Suprapubic skin (tissue), 4 donors: ENCODE measurements at places on chromosomes 6 and 20. TPM values are rescaled to one million over a fixed set of nuclear protein-coding genes. Genes with fewer than 3 reads are reported as not detected.
A peak's percentile ranks its signal among the peaks of the same experiment; 100 is the strongest.

DNA sequence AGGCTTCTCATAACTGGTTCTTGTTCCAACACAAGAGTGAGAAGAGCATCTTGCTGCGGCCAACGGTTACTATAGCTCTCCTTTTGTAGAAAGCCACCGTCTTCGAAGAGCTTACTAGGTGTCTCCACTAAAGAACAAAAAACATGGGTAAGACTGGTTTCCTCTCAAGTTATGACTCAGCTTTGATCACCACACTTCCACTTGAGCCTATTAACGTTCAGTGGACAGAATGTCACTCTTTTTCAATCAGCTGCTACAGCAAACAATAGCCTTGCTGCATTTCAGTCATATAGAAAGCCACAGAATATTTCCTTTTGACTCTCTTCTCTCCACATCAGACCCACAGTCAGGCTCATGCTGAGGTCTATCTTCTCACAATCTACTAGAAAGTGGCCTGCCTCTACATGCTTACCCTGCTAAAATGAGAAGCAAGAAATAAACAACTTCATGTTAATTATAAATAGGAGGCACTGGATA lies 243.5 kb upstream of the PREP start:
- DNase-seq, result no peak
- H3K27ac ChIP-seq, result no peak overlapping the region

DNA sequence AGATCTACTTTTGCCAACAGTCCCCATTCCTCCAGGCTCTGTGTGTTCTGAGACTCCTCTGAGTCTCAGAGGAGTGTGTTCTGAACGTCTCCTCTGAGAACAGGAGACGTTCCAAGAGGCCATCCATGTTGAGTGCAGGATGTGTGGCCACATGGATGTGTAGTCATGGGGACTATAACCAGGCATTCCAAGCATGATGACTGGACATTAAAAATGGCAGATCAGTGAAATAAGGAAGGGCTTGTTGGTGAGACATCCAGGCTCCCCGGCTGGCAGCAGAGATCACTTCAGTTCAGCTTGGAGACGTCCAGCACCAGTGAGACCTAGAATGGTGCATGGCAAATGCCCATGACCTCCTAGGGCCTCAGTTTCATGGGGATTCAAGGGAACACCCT lies 34.3 kb upstream of the POU5F1 start:
- no peaks in the 10 kb centered on the region for H3K27me3 ChIP-seq
- no peaks in the 10 kb centered on the region for H3K36me3 ChIP-seq
- H3K27ac ChIP-seq, result no peak overlapping the region
- H3K4me3 ChIP-seq, result peak overlapping the region; percentile 53

DNA sequence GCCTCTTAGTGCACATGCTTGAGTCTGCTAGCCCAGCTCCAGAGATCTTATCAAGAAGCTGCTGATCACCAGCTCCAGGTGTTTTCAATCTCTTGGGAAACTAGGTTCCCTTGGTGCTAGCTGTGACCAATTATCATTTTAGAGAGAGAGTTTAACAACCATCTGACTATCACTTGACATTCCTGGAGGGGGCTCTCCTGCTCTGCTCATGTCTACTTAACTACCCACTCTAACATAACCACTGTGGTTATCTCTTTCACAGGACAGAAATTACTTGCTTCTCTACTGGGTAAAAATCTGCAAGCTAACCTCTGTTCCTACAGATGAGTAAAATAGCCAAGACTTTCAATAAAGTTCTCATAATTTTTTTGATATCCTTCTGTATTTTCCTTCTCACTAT lies 823.4 kb upstream of the GJE1 start:
- no peaks in the 10 kb centered on the region for H3K27me3 ChIP-seq
- H3K4me3 ChIP-seq, result no peak overlapping the region
- DNase-seq, result no peak

DNA sequence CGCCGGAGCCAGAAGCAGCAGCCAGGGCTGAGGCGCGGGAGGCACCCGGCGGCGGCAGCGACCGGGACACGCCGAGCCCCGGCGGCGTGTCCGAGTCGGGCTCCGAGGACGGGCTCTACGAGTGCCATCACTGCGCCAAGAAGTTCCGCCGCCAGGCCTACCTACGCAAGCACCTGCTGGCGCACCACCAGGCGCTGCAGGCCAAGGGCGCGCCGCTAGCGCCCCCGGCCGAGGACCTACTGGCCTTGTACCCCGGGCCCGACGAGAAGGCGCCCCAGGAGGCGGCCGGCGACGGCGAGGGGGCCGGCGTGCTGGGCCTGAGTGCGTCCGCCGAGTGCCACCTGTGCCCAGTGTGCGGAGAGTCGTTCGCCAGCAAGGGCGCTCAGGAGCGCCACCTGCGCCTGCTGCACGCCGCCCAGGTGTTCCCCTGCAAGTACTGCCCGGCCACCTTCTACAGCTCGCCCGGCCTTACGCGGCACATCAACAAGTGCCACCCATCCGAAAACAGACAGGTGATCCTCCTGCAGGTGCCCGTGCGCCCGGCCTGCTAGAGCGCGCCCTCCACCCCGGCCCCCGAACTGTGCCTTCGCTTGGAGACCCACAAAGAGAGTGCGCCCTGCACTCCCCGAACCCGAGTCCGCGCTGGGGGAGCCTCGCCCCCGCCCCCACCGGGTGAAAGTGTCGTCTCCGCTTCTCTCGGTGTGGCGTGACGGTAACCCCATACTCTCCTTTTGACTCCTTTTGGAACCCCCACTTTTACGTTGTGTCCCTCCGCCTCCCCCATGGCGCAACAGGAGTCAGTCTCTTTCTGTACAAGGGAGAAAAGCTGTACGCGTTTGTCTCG lies 1.6 kb downstream of the INSM1 start:
- peaks cover 49% of the 10 kb centered on the region for H3K4me1 ChIP-seq
- DNase-seq, result no peak
- H3K36me3 ChIP-seq, result no peaks in the 10 kb centered on the region
- peak overlapping the region; percentile 55 for H3K4me3 ChIP-seq
- H3K27ac ChIP-seq, result no peak overlapping the region

- H3K36me3 ChIP-seq, result peaks cover 26% of the 10 kb centered on the region
- no peaks in the 10 kb centered on the region for H3K4me1 ChIP-seq
- DNase-seq, result no peak
- H3K4me3 ChIP-seq, result no peak overlapping the region
- H3K27me3 ChIP-seq, result no peaks in the 10 kb centered on the region
Measured at GRCh38 chr6:126007800-126008199, 21.5 kb downstream of the TRMT11 start.

- H3K27me3 ChIP-seq, result no peaks in the 10 kb centered on the region
- no peak overlapping the region for H3K4me3 ChIP-seq
- no peak for DNase-seq
- H3K36me3 ChIP-seq, result no peaks in the 10 kb centered on the region
- no peak overlapping the region for H3K27ac ChIP-seq
Measured at GRCh38 chr6:75431379-75431778, 62.2 kb downstream of the FILIP1 start.

- H3K4me3 ChIP-seq, result no peak overlapping the region
- DNase-seq, result no peak
- H3K27ac ChIP-seq, result no peak overlapping the region
- H3K27me3 ChIP-seq, result no peaks in the 10 kb centered on the region
- H3K36me3 ChIP-seq, result peaks cover 52% of the 10 kb centered on the region
- H3K4me1 ChIP-seq, result peaks cover 4% of the 10 kb centered on the region
Measured at GRCh38 chr20:37218441-37218840, 39.1 kb upstream of the MROH8 start.

DNA sequence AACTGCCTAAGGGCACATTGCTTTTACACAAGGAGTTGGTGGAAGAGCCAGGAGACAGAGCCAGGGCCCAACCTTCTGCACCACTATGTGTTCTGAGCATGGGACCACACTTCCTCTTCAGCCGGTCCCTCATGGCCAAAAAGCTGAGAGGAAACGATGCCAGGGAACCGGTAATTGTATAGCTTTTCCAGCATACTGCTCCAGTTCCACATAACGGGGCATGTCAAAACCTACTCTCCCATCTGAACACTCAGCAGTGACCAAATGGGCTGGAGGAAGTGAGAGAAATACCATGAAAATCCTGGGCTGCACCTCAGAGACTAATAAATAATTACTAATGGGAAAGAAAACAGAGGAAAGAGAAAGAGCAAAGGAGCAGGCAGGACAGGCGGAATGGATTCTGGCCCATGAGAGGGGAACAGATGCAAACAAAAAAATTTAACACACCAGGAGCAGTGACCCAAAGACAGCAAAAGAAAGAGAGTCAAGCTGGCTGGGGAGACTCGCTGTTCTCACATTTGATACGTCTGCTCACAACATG lies 52.0 kb upstream of the BMP2 start:
- H3K4me3 ChIP-seq, result no peak overlapping the region
- no peaks in the 10 kb centered on the region for H3K4me1 ChIP-seq
- no peak for DNase-seq

DNA sequence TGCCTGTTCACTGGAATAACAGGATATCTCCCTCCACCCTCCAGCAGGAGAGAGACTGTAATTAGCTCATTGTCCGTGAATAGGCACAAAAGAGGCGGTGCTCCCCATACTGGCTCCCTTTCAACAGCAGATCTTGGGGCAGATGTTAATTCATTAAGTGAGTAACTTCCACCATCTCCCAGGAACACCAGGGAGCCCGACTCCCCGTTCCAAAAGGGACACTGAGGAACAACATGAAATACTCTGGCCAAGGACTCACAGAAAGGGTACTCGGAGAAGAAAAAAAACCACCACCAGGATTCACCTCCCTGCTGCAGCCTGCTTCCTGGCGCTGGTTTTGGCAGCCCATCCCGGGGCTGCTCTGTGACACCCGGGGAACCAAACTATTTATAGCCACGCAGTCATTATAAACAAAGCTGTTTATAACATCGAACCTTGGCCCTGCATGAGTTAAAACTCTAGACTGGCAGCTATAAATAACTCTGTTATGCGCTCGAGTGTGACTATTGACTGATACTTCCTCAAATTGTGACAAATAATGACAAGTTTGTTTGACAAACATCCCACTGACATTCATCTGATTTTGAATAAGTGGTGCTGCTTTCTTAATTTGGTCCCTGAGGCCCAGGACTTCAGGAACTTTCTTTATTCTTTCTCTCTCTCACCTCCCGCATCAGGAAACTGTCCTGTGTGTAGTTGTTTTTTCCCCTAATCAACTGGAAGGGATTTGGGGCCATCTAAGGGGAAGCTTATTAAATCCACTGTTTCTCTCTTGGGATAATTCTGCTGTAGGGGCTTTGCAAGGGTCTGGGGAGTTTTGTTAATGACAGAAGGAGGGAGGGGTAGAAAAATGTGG lies 521.6 kb downstream of the CD83 start:
- H3K4me1 ChIP-seq, result peaks cover 17% of the 10 kb centered on the region
- peak overlapping the region; percentile 31 for H3K4me3 ChIP-seq
- no peaks in the 10 kb centered on the region for H3K36me3 ChIP-seq
- peak overlapping the region; percentile 35 for H3K27ac ChIP-seq

The SCRT2 gene
- not detected for total RNA-seq

The NOX3 gene
- not detected for total RNA-seq
